Erythroblast (primary cell): ENCODE measurements at places on chromosomes 3 and 15.

GRCh38 chr15:101406526-101407195 is 82.8 kb downstream of the PCSK6 start:
- DNase-seq: no peak

GRCh38 chr3:21825684-21826083 is 74.7 kb upstream of the ZNF385D start:
- DNase-seq: no peak

DNA sequence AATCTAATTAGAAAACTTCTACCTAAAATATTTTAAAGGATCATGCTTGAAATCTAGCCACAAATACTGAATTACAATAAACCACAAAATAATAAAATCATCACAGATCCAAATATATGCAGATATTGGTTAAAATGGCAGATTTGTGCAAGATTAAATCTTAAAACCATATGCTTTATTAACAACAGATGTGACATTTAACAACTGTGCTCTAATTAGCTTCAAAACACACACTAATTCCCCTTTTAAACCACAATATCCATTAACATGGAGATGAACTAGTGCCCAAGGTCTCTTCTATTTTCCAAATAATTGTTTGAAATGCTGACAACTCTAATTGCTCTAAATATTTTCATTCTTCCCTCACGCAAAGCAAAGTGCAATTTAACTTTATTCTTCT is 1530.3 kb downstream of the SI start:
- DNase-seq: no peak

GRCh38 chr3:42732196-42732828 is 29.7 kb upstream of the HHATL start:
- no peak for DNase-seq

DNA sequence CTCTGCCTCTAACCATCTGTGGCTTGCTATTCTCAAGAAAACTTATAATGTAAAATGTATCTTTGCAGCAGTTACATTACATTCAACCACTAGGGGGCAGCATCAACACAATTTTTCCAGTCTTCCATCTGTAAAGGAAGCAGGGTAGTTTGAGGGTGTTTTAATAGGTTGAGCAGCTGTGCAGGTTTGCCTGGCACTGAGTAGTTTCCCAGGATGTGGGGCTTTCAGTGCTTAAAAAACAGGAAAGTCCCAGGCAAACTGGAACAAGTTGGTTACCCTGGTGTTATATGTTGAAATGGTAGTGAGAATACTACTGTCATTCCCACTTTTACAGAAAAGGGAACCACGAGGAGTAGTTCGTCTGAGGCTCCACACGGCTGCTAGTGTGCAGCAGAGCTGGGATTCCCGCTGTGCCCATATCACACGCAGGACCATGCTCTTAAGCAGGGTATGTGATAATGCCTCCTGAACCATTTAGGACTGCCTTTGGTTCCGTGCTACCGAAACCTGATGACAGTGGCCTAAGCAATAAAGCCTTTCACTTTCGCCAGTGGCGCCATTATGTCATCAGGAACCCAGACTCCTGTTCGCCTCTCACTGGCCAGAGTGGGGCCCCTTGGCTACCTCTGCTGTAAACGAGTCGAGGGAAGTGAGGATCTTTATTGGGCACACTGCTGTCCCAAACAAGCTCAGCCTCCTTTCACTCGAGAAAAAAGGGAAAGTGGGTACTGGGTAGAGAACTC is 64.7 kb upstream of the ZBTB38 start:
- DNase-seq: peak; percentile 81

- no peak for DNase-seq
Observed at GRCh38 chr15:27036210-27036609, 65.2 kb downstream of the GABRG3 start.

DNA sequence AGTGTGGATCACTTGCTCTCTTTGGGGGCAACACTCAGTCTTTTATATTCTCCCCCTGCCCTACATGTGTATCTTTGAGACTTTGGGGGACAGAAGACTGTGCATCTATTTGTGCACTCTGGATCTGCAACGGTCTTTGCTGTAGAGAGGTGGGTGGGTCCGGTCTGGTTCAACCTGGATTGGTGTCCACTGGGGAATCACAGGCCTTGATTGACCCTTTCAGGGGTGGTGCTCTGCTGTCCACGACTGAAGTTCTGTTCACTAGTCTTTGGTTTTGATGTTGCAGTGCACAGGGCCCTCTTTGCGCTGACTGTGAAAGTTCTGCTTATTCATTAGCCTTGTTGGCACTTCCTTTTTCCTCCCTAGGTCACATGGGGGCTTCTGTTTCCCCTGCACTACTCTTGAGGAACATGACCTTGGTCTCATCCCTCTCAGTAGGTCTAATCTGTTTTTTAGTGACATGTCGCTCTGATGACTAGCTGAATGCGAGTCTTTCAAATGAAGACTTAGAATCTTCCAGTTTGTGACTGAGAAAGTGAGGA is 284.2 kb downstream of the SV2B start:
- no peak for DNase-seq

DNA sequence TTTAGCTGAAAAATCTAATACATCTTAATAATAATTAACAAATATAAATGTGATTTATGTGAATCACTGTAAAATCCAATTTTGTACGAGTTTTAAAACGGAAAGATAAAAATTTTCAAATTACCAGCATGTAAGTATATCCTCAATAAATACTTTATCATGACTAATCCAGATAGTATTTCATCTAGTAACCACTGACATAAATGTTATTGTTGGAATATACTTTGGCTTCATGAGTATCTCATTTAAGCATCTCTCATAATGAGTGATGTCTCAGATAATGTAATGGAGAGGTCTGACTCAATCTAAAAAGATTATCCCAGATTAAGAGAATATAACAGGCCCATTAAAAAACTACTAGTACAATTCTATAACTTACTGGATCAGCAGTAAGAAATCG is 216.3 kb downstream of the STAG1 start:
- DNase-seq: no peak
